ENCODE measurements at places on chromosomes 1 and 21. TPM values are rescaled to one million over a fixed set of nuclear protein-coding genes. Genes with fewer than 3 reads are reported as not detected.

DNA sequence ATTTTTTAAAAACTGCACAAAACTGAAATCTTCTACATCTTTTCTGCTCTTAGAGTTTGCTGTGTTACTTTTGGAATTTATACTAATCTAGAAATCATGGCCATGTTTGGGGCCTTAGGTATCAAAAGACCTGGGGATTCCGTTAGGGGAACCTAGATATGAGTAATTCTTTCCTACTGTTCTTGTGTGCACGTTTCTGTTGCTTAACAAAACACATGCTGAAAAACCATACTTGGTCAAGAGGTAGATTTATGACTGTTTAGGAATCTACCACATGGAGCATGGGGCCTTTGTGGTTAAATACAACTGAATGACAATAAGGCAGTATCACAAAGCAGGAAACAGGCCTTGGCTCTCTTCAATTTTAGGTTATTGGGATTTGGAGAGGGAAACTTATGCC is 291.9 kb upstream of the USP25 start:
- DNase-seq: no peak

The TSPAN1 gene
- not detected for total RNA-seq

- DNase-seq: no peak
Measured at GRCh38 chr1:151371370-151372057, 991 bp downstream of the SELENBP1 start.

The AMY1C gene
- not detected for total RNA-seq

- DNase-seq: no peak
Measured at GRCh38 chr1:86339014-86339812, 56.9 kb downstream of the ODF2L start.

DNA sequence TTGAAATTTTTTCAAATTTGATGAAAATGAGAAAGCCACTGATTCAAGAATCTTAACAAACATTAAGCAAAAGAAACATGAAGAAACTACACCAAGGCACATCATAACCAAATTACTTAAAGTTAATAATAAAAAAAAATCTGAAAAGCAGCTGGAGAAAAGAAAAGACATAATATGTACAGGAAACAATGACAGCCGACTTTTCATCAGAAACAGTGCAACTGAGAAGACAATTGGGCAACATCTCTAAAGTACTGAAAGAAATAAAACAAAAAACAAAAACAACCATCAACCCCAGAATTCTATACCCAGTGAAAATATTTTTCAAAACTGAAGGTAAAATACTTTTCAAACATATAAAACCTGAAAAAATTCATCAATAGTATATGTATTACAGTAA is 73.8 kb upstream of the DMRTA2 start:
- DNase-seq: no peak

The UTP11 gene
- 82.4 TPM for total RNA-seq

GRCh38 chr1:201001962-201002361 is 21.6 kb downstream of the KIF21B start:
- DNase-seq: no peak

DNA sequence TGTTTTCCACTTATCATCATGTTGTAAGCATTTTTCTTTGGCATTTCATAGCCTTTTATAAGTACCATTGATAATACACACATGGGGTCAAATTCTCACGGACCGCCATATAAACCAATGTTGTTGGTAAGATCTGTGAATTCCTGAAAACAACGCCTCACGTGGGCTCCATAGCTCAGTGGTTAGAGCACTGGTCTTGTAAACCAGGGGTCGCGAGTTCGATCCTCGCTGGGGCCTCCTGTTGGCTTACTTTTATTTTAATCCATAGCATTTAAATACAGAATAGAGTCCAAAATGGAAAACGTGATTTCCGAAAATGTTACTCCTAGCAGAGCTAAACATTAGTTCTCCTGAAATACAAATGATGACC is 83.1 kb downstream of the HHIPL2 start:
- peak; percentile 88 for DNase-seq

DNA sequence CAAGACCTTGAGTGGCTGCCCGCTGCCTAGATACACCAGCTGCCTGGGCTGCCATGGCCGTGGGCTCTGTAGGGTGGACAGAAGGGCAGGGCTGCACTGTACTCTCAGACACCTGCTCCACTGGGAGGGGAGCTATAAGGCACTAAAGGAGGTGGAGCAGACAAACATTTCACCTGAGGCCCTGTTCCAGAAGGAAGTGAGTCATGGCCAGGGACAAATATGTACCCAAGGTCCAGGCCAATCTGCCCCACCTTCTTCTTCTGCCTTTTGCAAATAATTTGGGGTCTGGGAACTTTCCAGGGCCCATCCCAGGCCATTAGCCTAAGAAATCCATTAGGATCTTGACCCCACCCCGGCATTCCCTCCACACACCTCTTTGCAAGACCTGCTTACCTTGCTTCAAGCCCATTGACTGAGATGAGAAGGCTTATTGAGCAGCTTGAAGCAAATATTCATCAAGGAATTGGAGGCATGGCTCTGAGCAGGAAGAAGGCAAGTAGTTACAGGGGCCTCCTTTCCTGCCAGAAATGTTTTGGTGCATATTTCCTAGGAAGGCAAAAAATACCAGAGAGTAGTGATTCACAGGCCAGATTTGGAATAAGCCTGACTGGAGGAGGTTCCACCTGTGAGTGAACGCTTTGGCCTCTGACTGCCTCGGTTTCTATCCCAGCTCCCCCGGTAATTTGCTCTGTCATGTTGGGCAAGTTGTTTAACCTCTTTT is at the start of gene CAPN8:
Gene CAPN8 (minus strand): TSS at position 110 of the 721 bp plus-strand sequence. CDS start 55 bp downstream, at position 55.
- DNase-seq: no peak

GRCh38 chr1:54768093-54768492 is 3.8 kb upstream of the PARS2 start:
- DNase-seq: peak; percentile 25

DNA sequence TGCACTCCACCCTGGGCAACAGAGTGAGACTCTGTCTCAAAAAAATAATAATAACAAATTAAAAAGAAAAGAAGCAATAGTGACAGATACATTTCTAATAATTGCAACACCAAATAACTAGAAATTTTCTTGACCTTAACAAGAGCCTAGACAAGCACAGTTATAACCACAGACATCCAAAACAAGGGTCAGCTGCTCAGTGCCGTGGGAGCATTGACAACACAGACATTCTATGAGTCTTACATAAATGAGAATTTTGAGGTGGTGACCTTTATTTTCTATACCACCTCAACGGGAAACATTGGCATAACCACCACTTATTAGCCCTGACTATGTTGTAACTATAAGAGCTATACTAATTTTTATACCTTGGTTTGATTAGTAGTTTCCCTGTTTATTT is 156.1 kb downstream of the NR5A2 start:
- DNase-seq: no peak

GRCh38 chr1:183281039-183281438 is 95.0 kb downstream of the LAMC2 start:
- DNase-seq: no peak

GRCh38 chr1:151334822-151335221 is 7.6 kb upstream of the PI4KB start:
- no peak for DNase-seq

The TOR1AIP1 gene
- 50.1 TPM for total RNA-seq

GRCh38 chr1:42931911-42932422 is 26.7 kb downstream of the SLC2A1 start:
- DNase-seq: peak; percentile 85

DNA sequence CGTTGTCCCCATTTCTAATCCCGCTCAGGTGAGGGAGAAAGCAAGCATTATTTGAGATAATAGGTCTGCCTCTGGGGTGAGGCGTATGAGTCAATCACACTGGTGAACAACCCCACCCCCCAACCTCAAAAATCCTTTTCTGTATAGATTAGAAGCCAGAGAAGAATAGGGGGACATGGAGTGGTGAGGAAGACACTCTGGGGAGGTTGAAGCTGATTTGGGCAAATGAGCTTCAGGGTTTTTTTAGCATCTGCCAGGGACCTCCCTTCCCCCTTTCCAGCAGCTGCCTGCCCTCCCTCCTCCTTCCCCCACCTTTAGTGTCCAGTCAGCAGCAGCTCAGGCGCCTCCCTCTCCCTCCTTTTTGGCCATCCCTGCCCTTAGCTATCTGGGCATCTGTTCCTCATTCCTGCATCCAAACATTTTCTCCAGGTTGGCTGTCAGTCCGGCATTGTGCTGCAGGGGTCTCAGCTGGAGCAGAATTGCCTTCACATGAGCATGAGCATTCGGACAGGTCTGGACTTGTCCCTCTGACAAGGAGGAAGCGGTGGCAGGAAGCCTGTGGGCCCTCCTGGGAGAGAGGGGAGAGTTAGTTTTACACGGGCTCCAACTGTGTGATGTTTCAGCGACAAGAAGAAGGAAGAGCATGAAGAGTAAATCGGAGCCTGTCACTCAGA is 30.8 kb upstream of the PTGFRN start:
- DNase-seq: peak; percentile 24

DNA sequence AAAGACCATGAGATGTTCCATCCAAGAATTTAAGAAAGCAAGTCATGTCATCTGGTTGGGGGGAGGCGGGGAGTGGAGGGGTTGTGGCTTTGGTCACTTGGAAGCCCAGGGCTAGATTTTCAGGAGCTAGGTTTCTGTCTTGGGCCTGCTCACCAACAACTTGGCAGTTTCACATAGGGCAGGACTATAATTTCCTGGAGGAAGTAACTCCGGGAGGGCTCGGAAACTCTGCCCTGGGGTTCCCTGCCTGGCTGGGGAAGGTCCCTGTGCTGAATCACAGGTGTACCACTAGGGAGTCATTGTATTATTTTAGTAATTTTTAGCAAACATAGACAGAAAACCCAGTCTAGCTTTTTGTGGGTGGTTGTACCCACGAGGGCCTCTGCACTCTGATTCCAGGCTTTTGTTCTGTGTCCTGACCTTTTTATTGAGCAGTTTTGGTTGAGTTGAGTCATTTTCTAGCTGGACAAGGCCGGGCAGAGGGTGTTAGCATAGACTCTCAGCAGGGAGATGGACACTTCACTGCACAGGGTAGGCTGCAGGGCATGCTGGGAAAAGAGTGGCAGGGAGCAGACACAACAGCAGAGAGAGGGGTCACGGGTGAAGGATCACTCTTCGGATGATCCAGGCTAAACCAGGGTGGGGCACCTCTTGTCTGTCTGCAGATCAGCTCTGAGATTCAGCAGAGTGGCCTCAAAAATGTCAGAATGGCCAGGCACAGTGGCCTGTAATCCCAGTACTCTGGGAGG is 144.7 kb downstream of the GRIK3 start:
- no peak for DNase-seq

GRCh38 chr1:29756901-29757725 is 520.8 kb downstream of the PTPRU start:
- no peak for DNase-seq

DNA sequence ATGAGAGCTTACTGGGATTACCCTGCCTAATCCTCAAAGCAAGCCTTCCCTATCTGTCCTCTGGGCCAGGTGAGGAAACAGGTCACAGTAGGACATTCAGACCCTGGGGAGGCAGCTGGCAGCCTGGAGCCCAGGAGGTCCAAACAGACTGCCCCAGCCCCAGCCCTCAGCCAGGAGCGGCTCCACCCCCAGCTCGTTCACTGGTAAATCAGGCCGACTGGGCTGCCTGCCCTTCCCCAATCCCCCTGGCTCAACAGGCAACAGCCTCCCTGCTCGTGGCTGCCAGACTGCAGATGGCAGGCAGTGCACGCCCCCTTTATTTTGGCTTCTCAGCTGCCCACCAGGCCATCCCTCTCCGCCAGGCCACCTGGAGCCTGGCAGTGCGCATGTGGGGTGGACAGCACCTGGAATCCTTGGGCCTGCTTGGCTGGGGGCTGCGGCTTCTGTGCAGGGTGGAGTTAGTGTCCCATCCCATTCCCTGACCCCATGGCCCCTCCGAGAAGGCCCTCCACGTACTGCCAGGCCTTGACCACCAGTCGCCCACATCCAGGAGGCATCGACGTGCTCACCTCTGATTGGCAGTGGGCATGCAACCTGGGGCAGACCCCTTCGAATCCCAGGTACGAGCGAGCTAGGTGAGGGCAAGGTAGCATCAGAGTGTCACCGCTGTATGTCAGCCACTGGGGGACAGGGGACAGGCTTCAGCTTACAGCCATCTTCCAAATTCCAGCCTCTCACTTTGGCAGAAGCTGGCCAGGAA is 11.2 kb upstream of the ZNF670 start:
- DNase-seq: no peak

The EMC1 gene
- total RNA-seq: 59.0 TPM

DNA sequence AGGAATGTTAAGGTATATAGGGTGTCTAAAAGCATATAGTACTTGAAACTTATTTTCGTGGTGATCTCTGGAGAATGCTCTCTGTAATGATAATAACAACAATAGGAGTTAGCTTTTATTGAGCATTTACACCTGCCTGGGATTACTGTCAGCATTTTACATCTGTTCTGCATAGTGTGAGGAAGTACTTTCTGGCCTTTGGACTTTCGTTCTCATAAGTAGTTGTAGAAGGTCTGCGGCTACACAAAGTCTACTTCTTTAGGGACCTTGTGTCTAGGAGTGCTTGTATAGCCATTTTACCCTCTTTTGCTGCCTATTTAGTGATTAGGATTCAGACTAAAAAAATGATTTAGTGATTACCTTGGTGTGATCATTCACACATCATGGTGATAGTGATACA is 103.6 kb upstream of the GPR52 start:
- DNase-seq: no peak

The FCRL2 gene
- not detected for total RNA-seq

The WRAP73 gene
- total RNA-seq: 28.9 TPM
